ENCODE measurements at places on chromosomes 11 and 22. TPM values are rescaled to one million over a fixed set of nuclear protein-coding genes. Genes with fewer than 3 reads are reported as not detected.

Gene GP1BB
- total RNA-seq: 1.3 TPM

Gene DKK3
- 217 TPM for total RNA-seq

Gene BTBD18
- not detected for total RNA-seq

Gene TPBGL
- total RNA-seq: 0.64 TPM

Gene NUCB2
- 69.4 TPM for total RNA-seq

Gene OR6A2
- not detected for total RNA-seq

Gene ENTHD1
- total RNA-seq: not detected

Gene ZNRF3
- total RNA-seq: 15.8 TPM

Gene OR51I1
- total RNA-seq: not detected

Gene SLC5A1
- total RNA-seq: 1.3 TPM

Gene PATE4
- total RNA-seq: not detected

Gene YPEL1
- total RNA-seq: 6.7 TPM

Gene ROBO4
- 75.0 TPM for total RNA-seq

Gene LGALS12
- total RNA-seq: 0.49 TPM

Gene DDIAS
- 3.8 TPM for total RNA-seq

Gene NAALADL1
- 10.0 TPM for total RNA-seq

Gene KRTAP5-7
- 0.46 TPM for total RNA-seq

Gene PGA5
- not detected for total RNA-seq

Gene EHF
- total RNA-seq: 36.4 TPM

Gene FKBP2
- total RNA-seq: 53.9 TPM

Gene YPEL4
- total RNA-seq: 6.9 TPM

Gene OR51E2
- not detected for total RNA-seq

Gene TXNRD2
- 40.7 TPM for total RNA-seq

Gene RFPL2
- not detected for total RNA-seq

Gene OR8A1
- total RNA-seq: not detected

Gene OR8G5
- total RNA-seq: 0.58 TPM

Gene MAPK11
- 26.1 TPM for total RNA-seq

Gene PANX1
- total RNA-seq: 20.0 TPM

Gene OR8D1
- not detected for total RNA-seq

Gene MICAL3
- total RNA-seq: 31.2 TPM

Measured in upper lobe of right lung (tissue), 1 donor.